Body of pancreas (tissue), 4 donors: ENCODE measurements at places on chromosomes 2 and 18. TPM values are rescaled to one million over a fixed set of nuclear protein-coding genes. Genes with fewer than 3 reads are reported as not detected.

Gene FAM98A
- total RNA-seq: 20.1 TPM

Gene EIF2AK2
- 39.9 TPM for total RNA-seq

Gene CXCR1
- not detected for total RNA-seq

Gene SERPINB10
- not detected for total RNA-seq

Gene ACTG2
- 0.52 TPM for total RNA-seq

Gene TMEM37
- 22.1 TPM for total RNA-seq

Gene ACMSD
- not detected for total RNA-seq

Gene FSHR
- not detected for total RNA-seq

Gene GNLY
- 5.6 TPM for total RNA-seq

Gene LCT
- total RNA-seq: not detected

Gene ALPG
- not detected for total RNA-seq

Gene CRYBA2
- total RNA-seq: 23.1 TPM

Gene SATB2
- 2.6 TPM for total RNA-seq

DNA sequence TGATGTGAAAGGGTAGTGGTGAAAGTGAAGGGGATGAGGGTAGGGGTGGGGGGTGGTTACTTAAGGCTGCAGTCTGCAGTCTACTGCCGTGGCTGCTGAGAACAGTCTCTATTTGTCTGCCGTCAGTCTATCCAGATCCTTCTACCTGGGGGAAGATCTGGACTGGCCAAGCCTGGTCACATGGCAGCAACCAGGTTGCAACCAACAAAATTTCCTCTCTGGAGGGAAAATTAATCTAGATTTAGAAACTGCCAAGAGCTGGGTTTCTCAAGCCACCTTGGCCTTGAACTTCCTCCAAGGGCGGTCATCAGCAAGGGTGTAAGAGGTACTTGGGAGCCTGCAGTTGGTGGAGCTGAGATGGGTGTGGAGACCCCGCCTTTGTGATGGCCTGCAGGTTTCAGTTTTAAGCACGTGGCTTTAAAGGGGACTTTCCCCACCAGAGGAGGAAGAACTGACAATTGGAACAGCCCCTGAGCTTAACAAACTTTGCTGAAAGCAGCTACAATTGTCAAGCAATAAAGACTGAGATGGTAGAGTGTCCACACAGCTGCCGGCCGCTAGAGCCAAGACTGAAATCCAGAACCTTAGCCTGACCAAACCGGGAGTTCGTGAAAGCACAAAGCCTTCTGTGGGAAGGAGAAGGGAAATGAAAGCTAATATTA lies 31.4 kb upstream of the KCMF1 start:
- peak; percentile 71 for DNase-seq
- peaks cover 16% of the 10 kb centered on the region for H3K4me1 ChIP-seq
- H3K4me3 ChIP-seq: no peak overlapping the region
- peak overlapping the region; percentile 83 for H3K27ac ChIP-seq
- no peaks in the 10 kb centered on the region for H3K27me3 ChIP-seq

DNA sequence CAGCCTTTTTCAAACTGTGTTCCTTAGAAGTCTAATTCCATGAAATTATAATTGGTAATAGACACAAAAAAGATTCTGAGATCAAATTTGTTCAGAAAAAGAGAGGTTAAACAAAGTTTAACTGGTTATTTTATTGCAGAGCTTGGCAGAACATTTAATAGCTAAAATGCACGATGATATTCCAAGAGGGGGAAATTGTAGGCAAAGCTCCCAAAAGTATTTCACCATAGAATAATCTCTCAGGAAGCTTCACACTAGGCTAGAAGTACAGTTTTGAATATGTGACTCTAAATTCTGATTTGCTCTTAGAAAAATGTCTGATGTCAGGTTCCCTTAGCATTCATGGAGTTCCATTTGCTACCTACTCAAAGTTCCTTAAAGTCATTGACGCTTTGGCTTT lies 292.4 kb upstream of the SETBP1 start:
- H3K27me3 ChIP-seq: no peaks in the 10 kb centered on the region
- no peak overlapping the region for H3K4me3 ChIP-seq
- no peak overlapping the region for H3K27ac ChIP-seq
- DNase-seq: no peak
- H3K36me3 ChIP-seq: no peaks in the 10 kb centered on the region

DNA sequence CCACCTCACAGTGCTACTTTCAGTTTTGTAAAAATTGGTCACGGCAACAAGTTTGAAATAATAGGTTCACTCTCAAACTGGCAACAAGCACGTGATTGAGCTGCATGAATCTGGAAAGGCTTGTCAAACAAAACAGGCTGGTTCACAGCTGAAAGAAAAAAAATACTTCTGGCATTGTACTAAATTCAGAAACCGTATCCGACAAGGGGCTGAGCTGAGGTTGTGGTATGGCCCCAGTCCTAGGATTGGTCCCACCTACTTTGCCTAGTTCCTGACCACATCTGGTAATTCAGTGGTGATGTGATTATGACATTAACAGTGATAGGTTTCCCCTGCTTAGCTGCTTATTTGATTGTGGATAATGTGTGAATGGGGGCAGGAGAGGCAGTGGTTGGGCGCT lies 326.5 kb upstream of the THUMPD2 start:
- H3K27me3 ChIP-seq: no peaks in the 10 kb centered on the region
- no peaks in the 10 kb centered on the region for H3K36me3 ChIP-seq
- no peaks in the 10 kb centered on the region for H3K4me1 ChIP-seq

DNA sequence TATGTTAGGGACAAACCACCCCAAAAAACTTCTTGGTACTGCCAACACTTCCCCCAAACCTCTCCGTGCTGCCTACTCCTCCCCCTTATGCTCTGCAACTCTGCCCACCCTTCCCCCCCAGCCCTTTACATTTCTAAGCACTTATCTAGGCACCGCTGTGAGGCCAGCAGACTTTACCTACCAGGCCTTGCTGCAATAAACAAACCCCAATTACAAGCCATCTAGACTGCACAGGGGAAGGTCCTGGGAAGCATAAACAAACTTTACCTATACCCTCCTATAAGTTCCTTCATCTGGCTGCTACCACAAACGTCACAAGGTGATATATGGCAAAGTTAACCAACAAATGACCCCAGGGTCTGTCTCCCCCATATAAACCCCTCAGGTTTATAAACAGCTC lies 259.4 kb upstream of the GULP1 start:
- H3K27me3 ChIP-seq: no peaks in the 10 kb centered on the region
- H3K4me3 ChIP-seq: no peak overlapping the region
- H3K27ac ChIP-seq: no peak overlapping the region

- H3K36me3 ChIP-seq: no peaks in the 10 kb centered on the region
- no peak overlapping the region for H3K4me3 ChIP-seq
- no peaks in the 10 kb centered on the region for H3K27me3 ChIP-seq
- H3K4me1 ChIP-seq: no peaks in the 10 kb centered on the region
- H3K27ac ChIP-seq: no peak overlapping the region
- DNase-seq: no peak
These were observed 200.6 kb downstream of the PPP1R1C start for GRCh38 chr2:182186132-182186735.

DNA sequence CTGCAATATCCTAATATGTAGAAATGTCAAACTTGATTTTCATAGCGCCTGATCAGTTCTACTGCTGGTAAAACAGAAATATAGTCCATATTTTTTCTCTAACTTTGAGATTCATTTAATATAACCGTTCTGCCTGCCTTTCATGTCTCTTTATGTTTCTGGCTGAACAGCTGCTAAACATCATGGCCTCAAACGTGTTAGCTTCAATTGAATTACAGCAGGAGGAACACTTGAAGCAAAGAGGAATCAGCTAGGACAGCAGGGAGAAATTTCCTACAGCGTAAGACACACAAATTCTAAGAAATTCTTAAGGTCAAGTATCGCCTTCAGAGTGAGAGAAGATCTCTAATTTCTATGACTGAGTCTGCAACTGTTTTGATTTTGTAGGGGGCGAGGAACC lies 433.2 kb downstream of the FBXO15 start:
- no peak for DNase-seq
- no peak overlapping the region for H3K27ac ChIP-seq
- H3K4me1 ChIP-seq: no peaks in the 10 kb centered on the region
- H3K27me3 ChIP-seq: no peaks in the 10 kb centered on the region

DNA sequence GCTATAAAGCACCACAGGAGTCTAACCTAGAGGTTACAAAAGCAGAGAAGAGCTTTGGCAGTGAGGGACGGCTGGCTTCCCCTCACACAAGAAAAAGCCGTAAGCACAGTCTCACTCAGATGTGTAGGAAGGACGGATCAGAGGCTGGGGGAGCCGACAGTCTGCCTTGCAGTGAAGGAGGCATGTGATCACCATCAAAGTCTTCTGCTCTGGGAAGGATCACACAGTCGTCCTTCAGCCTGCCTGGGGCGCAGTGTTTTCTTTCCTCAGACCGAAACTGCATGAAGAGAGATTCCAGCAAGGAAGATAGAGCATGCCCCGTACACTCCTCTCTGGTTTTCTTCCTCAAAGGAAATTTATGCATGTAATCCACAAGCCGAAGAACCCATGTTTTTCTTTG lies 24.1 kb downstream of the GATA6 start:
- H3K36me3 ChIP-seq: no peaks in the 10 kb centered on the region
- DNase-seq: no peak
- no peaks in the 10 kb centered on the region for H3K27me3 ChIP-seq
- H3K27ac ChIP-seq: peak overlapping the region; percentile 86
- peaks cover 89% of the 10 kb centered on the region for H3K4me1 ChIP-seq
- no peak overlapping the region for H3K4me3 ChIP-seq

GRCh38 chr2:189147361-189147760 lies 32.2 kb downstream of the COL5A2 start:
- H3K4me3 ChIP-seq: no peak overlapping the region
- H3K27me3 ChIP-seq: no peaks in the 10 kb centered on the region
- H3K4me1 ChIP-seq: no peaks in the 10 kb centered on the region

GRCh38 chr2:82055846-82056245 lies 1751.3 kb upstream of the LRRTM1 start:
- no peaks in the 10 kb centered on the region for H3K4me1 ChIP-seq
- DNase-seq: no peak
- H3K27ac ChIP-seq: no peak overlapping the region
- H3K4me3 ChIP-seq: no peak overlapping the region

DNA sequence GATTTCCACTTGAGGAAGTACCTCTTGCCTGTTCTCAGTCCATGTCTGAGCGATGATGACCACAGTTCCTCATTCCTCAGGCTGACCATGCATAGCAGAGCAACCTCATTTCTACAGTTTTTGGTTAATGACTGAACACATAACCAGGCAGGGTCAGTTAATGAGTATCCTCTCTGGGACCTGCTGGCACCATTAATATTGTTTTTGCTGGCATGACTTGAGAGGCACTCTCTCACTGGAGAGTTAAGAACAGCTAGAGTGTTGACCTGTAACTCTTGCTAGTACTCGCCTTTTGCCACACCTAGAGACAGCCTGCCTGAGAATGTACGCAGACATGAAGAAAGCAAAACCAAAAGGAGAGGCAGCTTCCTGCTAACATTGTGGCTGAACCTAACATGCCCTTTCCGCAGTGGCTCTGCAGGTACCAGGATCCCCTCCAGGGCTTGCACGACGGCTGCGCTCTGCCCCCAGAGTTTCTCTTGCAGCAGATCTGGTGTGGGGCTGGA lies 23.9 kb downstream of the PECR start:
- peaks cover 4% of the 10 kb centered on the region for H3K4me1 ChIP-seq
- H3K27ac ChIP-seq: peak overlapping the region; percentile 81
- H3K4me3 ChIP-seq: no peak overlapping the region
- DNase-seq: peak; percentile 29
- no peaks in the 10 kb centered on the region for H3K27me3 ChIP-seq

GRCh38 chr2:106161341-106161740 lies 32.8 kb downstream of the UXS1 start:
- H3K27ac ChIP-seq: peak overlapping the region; percentile 43
- H3K4me1 ChIP-seq: peaks cover 11% of the 10 kb centered on the region
- no peak overlapping the region for H3K4me3 ChIP-seq
- DNase-seq: no peak
- no peaks in the 10 kb centered on the region for H3K27me3 ChIP-seq
- H3K36me3 ChIP-seq: no peaks in the 10 kb centered on the region

GRCh38 chr2:100409975-100410647 lies 7.4 kb downstream of the CHST10 start:
- DNase-seq: no peak
- no peak overlapping the region for H3K27ac ChIP-seq
- H3K36me3 ChIP-seq: peaks cover 2% of the 10 kb centered on the region
- no peak overlapping the region for H3K4me3 ChIP-seq
- no peaks in the 10 kb centered on the region for H3K4me1 ChIP-seq

DNA sequence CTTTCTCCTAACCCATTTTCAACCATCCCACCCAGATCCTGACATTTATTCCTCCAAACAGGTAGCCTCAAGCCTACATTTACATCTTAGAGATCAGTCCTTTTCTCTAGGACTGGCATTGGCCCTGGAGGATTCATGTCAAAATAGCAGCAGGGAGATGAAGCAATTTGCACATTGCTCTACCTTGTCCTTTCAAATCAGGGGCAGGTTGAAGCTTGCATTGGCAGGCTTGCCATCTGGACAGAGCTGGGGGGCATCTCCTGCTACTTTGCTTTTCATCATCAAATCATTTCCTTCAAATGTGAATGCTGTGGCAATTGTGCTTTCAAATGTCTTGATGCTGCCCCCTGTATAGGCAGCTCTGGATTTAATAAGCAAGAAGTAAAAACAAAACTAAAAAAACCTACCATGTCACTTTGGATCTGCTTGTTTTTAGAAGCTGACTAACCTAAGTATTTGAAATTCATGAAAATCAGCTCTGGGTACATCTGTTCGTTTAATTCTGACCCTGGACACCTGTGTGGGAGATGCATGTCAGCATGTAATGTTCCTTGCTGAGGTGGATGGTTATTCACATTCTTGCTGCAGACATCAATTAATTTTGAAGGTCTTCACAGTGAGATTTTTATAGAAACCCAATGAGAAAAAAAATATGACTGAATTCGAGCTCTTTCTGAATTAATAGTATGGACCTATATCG lies 47.9 kb downstream of the KIF5C start:
- no peak for DNase-seq
- no peaks in the 10 kb centered on the region for H3K36me3 ChIP-seq
- no peak overlapping the region for H3K27ac ChIP-seq
- H3K4me1 ChIP-seq: no peaks in the 10 kb centered on the region
- H3K4me3 ChIP-seq: no peak overlapping the region

GRCh38 chr18:79681484-79682387 lies 2.1 kb downstream of the CTDP1 start:
- no peak overlapping the region for H3K27ac ChIP-seq
- H3K4me3 ChIP-seq: no peak overlapping the region
- DNase-seq: no peak
- H3K27me3 ChIP-seq: no peaks in the 10 kb centered on the region

GRCh38 chr2:120871881-120872620 lies 136.4 kb downstream of the GLI2 start:
- H3K36me3 ChIP-seq: no peaks in the 10 kb centered on the region
- H3K4me3 ChIP-seq: no peak overlapping the region
- DNase-seq: no peak
- H3K27ac ChIP-seq: no peak overlapping the region
- no peaks in the 10 kb centered on the region for H3K27me3 ChIP-seq

- H3K36me3 ChIP-seq: no peaks in the 10 kb centered on the region
- no peaks in the 10 kb centered on the region for H3K27me3 ChIP-seq
- H3K4me3 ChIP-seq: no peak overlapping the region
- no peak overlapping the region for H3K27ac ChIP-seq
- no peak for DNase-seq
- peaks cover 21% of the 10 kb centered on the region for H3K4me1 ChIP-seq
These were observed 18.8 kb upstream of the SUCLG1 start for GRCh38 chr2:84477886-84478285.

GRCh38 chr2:53202063-53202462 lies 565.5 kb upstream of the CHAC2 start:
- no peaks in the 10 kb centered on the region for H3K36me3 ChIP-seq
- DNase-seq: peak; percentile 82
- H3K4me1 ChIP-seq: peaks cover 59% of the 10 kb centered on the region
- peak overlapping the region; percentile 72 for H3K27ac ChIP-seq
- H3K4me3 ChIP-seq: no peak overlapping the region
